ENCODE measurements at places on chromosomes 6 and 20.

DNA sequence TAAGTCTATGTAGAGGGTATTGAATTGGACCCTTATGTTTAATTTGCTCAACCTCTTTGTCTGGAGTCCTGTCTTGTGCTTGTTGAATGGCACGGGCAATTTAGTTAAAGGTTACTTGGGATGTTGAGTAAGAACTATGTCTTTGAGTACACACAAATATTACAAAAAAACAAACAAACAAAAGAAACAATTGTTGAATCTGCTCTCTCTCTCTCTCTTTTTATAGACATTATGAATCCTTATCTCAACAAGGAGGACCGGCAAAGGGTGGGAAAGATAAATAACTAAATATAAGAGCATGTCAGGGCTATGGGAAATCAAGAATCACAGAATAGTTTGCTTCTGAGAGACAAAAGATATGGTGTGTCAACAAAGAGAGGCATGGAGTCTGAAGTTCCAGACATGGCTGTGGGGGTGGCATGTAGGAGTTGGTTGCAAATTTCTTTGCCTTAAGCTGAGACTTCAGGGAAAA, 608.6 kb downstream of the UTRN start:
- DNase-seq, result no peak

DNA sequence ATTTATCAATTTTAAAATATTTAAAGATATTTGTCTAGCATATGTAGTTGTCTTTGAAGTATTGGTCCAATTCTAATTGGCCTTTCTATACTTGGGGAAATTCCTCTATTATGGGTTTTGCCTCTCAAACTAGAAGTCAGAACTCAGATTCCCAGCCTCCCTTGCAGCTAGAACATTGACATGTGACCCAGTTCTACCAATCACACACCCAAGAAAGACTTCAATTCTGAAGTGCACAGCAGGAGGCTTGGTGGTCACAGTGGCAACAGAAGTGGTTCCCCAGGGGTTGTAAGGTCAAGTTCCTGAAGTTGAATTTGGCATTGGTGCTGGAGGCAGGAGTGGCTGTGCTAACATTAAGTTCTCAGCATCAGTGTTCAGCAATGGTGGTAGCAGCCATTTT, 14.8 kb upstream of the FKBP5 start:
- DNase-seq, result no peak

DNA sequence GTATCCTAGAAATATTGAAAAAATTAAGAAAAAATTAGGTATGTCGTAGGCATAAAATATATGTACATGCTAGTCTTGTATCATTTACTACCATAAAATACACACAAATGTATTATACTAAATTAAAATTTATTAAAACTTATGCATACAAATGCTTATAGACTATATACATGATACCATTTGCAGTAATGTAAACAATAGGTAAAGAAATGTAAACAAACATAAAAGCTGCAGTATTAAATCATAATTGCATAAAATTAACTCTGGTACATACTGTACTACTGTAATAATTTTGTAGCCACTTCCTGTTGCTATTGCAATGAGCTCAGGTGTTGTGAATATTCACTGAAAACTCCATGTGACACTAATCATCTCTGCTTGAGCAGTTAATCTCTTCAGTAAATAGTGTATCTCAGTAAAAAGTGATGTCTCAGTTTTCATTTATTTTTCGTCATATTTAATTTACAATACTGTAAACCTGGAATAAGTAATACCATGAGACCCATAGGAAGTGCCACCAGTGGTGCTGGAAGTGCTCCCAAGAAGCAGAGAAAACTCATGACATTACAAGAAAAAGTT, 29.3 kb downstream of the RALGAPB start:
- DNase-seq, result no peak

DNA sequence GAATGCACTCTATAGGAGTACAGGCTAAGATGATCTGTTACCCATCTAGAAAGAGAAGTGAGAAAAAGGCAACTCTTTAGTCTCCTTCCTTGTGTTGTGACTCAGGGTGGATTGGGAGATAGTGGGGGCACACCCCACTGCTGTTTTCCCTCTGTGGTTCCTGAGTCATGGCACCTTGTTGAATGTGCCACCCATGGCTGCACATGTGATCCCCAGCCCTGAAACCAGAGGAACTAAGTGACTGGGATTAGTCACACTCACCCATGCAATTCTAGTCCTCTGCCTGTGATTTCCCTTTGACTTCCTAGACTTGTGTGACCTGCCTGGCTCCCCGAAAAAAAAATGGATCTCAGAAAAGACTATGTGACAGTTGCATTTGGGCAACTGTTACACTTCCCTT, 48.6 kb upstream of the HTR1B start:
- DNase-seq, result no peak

DNA sequence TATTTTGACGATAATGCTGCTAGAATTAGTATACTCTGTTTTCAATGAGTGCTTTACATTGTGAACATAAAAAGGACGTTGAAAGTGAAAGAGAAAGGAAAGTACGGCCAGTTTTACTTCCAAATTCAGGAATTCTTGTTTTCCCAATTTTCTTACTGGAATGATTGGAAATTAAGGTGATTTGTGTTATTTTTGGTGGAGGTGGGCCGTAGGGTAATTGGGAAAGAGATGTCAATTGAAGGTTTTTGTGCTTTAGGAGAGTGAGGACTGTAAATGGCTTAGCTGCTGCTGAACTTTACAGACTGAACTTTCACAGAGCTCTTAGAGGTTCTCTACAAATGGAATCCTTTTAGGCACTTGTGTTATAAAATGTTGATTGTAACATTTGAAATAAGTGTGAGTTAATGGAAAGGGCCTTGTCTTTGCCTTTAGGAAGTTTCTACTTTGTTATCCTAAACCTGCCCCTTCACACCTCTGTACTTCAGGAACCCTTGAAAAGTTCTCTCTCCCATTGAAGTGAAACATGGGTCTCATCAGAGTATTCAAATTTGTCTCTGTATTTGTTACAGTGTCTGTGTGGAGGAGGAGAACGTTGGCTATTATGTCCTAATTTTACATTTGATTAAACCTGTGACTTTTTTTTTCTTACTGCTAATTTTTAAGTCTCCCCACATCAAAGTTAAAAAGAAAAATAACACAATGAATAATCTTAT, 256.4 kb downstream of the ARID1B start:
- DNase-seq, result no peak

GRCh38 chr6:35237476-35237875, 22.1 kb upstream of the ZNF76 start:
- no peak for DNase-seq

- no peak for DNase-seq
These were observed 349.2 kb upstream of the RNF217 start for GRCh38 chr6:124613031-124613430.

DNA sequence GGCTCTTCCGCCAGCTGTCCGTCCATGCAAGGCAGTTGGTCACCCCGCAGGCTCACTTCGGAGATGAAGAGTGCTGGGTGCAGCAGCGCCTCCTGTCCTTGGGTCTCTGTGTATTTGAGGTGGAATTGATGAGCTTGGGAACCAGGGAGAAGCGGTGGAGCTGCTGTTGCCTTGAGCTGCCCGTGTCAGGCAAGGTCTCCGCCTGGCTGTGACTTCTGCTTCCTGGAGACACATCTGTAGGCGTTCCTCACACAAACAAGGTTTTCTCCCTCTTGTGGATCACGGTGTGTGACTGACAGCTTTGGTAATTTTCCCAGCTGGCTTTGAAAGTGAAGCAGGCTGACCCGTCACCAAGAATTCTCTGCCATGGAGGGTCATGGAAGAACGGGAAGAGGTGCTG, 2.5 kb upstream of the SLC17A9 start:
- no peak for DNase-seq
